ENCODE measurements at places on chromosomes 2 and 18. TPM values are rescaled to one million over a fixed set of nuclear protein-coding genes. Genes with fewer than 3 reads are reported as not detected.

DNA sequence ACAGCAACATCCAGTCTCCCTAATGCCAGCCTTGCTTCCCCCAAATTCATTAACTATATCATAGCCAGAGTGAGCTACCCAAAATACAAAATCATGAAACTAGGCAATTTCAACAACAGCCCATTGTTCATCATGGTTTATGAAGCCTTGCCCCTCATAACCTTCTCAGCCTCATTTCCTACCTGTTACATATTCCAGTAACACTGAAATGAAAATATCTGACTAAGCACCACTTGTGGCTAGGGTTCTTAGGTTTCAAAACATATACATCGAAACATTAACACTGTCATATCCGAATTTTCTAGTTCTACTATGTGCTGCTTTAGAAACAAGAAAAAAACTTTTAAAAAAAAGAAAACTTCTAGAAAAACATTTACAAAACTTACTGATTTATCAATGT is 59.5 kb downstream of the ATAD2B start:
- peaks cover 15% of the 10 kb centered on the region for H3K4me1 ChIP-seq
- peaks cover 31% of the 10 kb centered on the region for H3K36me3 ChIP-seq
- H3K27me3 ChIP-seq, result no peaks in the 10 kb centered on the region
- H3K27ac ChIP-seq, result no peak overlapping the region
- no peak overlapping the region for H3K4me3 ChIP-seq

- H3K4me3 ChIP-seq, result no peak overlapping the region
- no peak overlapping the region for H3K27ac ChIP-seq
- DNase-seq, result no peak
- H3K36me3 ChIP-seq, result no peaks in the 10 kb centered on the region
- H3K4me1 ChIP-seq, result no peaks in the 10 kb centered on the region
Measured at GRCh38 chr2:204722691-204723090, 177.4 kb downstream of the PARD3B start.

GRCh38 chr2:173343921-173344320 is 10.8 kb upstream of the CDCA7 start:
- no peaks in the 10 kb centered on the region for H3K4me1 ChIP-seq
- H3K36me3 ChIP-seq, result peaks cover 3% of the 10 kb centered on the region
- peaks cover 6% of the 10 kb centered on the region for H3K27me3 ChIP-seq
- no peak overlapping the region for H3K4me3 ChIP-seq
- H3K27ac ChIP-seq, result no peak overlapping the region
- DNase-seq, result no peak

DNA sequence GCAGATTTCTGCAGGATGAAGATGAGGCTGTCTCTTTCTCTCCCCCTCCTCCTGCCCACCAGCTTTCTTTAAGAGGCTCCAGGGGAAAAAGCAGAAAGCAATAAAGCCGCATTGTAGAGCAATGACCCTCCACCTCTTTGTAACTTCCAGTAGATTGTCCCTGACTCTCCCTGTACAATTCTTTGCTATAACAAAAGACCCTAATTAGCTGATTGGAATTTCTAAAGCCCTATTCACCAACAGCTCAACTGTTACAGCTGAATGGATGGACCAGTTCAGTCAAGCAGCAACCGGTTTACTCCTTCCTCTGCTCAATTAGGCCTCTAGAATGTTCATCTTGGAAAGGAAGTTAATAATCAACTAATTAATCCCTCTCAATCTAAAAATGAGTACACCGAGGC is 301.0 kb downstream of the STK39 start:
- H3K4me3 ChIP-seq, result no peak overlapping the region
- DNase-seq, result no peak
- H3K4me1 ChIP-seq, result no peaks in the 10 kb centered on the region
- H3K27me3 ChIP-seq, result peaks cover 2% of the 10 kb centered on the region
- no peaks in the 10 kb centered on the region for H3K36me3 ChIP-seq

GRCh38 chr2:114192362-114192761 is 250.1 kb upstream of the DPP10 start:
- no peaks in the 10 kb centered on the region for H3K27me3 ChIP-seq
- no peaks in the 10 kb centered on the region for H3K36me3 ChIP-seq
- no peak overlapping the region for H3K4me3 ChIP-seq

- DNase-seq, result no peak
- H3K4me3 ChIP-seq, result no peak overlapping the region
- peaks cover 3% of the 10 kb centered on the region for H3K4me1 ChIP-seq
- no peak overlapping the region for H3K27ac ChIP-seq
- peaks cover 9% of the 10 kb centered on the region for H3K27me3 ChIP-seq
Measured at GRCh38 chr2:127101048-127101611, 5.8 kb downstream of the BIN1 start.

FBXO48 gene
- total RNA-seq, result 5.0 TPM

SLC14A1 gene
- 1.5 TPM for total RNA-seq

SEPTIN10 gene
- total RNA-seq, result 3.8 TPM

Data from activated CD4-positive, alpha-beta memory T cell treated with anti-CD3 and anti-CD28 coated beads, Interleukin-2, amount 10 ng/mL, durations not matched to agents 7 days and 5 days (primary cell).